ENCODE measurements at places on chromosomes 6 and 20.

DNA sequence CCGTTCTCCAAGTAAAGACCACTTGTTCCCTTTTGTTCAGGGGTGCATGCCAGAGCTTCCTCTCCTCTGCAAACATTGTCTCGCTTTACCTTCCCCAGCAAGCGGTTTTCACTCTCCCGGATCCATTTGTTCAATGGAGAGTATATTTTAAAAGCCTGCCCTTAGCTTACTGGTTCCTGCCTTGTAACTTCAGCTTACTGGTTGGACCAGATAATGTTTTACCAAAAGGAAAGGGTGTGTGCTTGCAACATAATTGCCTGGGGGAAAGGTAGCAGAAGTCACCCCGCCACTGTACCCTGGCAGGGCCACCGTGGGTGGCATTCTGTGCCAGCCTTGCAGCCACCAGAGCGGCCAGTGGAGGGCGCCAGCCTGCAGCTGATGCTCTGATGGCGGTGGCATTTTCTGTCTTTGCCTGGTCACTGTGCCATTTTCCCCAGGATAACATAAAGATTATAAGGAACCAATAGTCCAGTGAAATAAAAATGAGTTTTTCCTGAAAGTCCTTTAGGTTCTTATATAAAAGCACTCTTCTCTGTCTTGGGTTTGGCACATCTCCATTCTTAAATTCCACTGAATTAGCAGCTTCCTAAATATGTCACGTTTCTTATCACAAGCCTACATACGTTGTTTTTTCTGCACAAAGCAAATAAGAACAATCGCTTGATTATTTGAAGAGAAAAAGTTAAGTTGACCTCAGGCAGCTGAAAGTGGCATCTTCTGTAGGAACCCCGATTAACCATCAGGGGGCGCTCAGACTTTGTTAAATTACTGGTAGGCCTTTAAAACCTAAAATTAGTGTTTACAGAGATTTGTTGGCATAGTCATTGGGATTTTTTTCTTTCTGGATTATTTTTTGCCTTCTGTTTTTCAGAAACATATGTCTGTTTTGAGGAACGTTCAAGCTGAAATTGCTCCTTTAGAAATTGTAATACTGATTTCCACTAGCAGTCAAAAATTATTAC is 67.4 kb upstream of the XRN2 start:
- peak; percentile 92 for DNase-seq

- DNase-seq: peak; percentile 47
Observed at GRCh38 chr6:97282238-97282725, 734 bp downstream of the MMS22L start.

DNA sequence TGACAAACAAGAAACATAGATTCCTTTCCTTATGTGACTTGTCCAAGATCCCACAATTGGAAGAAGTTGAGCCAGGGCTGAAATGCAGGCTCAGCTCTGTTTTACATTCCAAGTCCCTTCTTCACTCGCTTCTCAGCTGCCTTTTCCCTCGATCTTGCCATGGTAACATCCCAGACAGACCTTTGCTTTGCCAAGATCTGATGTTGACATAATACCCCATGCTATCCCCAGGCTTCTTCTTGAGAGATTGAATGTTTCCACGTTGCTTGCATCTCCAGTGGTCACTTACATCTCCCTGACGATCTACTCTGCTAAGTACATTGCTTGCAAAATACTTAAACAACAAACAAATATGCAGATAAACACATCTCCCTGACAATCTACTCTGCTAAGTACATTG is 63.5 kb downstream of the TBXT start:
- DNase-seq: no peak

GRCh38 chr6:131972741-131973140 is 21.6 kb upstream of the CCN2 start:
- DNase-seq: no peak

- no peak for DNase-seq
Observed at GRCh38 chr6:82076916-82077315, 170.6 kb downstream of the IBTK start.

DNA sequence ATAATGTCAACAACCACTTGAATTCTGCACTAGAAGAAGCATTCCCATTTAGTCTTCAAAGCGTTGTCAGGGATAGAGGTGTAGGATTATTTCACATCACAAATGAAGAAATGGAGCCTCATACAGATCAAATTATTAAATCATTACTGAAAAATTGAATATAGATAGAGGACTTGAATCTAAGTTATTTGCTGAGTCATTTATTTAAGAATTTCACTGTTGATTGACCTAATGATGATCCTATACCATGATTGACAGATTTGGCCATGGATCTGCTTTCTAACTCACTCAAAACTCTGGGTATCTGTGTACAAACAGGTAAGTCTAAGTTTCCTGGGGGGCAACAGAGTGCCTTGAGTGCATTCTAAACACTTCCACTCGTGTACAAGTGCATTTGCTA is 215.9 kb downstream of the BTBD3 start:
- DNase-seq: no peak

DNA sequence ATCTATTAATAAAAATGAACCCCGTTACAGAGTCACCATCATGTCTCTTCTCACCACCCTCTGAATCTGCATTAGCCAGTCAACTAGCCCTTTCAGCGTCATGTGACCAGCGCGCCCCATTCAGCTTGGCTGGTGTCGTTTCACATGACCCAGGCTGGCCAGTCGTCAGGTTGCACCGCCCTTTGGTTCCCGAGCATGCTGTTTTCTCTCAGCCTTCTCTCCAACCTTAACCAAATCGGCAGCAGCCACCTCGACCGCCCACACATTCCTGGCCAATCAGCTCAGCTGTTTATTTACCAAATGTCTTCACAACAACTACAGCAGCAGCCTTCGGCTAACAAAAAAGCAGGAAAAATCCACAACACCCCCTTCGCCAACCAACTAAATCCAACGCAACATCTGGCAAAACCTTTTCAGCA is 5.6 kb downstream of the SRSF3 start:
- no peak for DNase-seq

DNA sequence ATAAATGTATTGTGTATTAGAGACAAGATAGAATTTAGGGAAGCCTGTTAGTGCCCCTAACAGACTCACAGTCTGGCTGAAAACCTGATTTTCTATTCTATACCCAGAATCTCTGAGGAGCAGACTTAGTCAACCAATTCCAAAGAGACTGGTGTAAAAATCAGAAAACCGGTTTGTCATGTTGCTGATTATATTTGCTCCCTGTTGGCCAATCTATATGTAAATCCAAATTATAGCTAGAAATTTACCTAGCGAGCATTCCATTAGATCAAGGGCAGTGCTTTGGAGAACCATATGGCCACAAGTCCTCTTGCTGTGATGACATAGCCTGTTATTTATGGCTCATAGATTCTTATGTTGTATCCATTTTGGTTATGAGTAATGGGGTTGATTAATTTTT is 4.8 kb downstream of the NFYA start:
- DNase-seq: no peak

GRCh38 chr6:37169496-37170272 is at the start of gene PIM1:
TSS of gene PIM1 (plus strand) at chr6:37170152. CDS start at chr6:37170576, 424 bp downstream.
- peak; percentile 96 for DNase-seq

DNA sequence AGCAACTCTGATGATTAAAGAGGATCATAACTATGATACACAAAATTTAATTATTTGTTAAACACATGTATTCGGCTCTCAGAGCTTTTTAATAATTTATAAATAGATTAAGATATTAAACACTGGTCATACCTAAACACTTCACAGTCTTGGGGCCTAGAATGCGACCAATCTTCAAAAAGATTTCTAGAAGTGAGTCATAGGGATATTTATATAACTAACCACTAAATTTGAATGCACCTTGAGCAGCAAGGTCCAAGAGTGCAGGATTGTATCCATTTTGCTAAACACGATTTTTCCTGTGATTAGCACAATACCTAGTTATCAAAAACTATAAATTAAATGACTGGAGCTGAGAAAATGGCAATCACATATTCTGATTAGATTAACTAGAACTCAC is 709.3 kb downstream of the EPHA7 start:
- DNase-seq: no peak

DNA sequence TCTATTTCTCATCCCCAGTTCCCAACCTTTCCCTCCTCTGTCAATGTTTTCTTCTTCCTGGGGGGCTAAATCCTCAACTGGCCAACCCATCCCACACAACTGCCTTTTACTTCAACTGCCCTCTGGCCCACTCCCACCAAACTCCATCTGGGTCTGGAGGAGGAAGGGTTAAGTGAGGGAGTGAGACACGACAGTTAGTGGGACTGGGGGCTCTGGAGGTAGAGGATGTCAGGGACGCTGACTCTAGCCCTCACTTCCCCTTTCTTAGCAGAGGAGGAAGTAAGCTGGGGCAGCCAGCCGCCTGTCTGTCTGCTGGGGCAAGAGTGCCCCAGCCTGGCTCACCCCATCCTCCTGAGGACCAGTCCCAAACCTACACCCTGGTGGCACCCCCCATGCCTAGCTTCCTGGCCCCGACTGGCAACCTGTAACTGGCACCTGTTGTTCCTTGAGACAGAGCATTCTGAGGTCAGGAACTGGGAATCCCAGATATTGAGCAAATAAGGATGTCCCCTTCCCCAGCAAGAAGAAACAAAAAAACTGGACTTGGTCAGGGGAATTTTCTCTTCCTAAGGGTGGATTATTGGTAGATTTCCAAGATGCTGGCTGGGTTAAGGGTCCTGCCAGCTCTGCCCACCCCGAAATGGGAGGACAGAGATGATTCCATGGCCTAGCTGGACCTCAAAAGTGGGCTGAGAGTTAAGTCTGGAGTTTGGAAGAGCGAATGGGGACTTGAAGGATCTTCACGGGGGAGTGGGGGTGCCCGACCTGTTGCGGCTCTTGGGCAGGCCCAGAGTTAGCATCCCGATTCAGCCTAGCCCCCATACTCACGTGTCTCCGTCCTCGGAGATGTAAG is 971 bp downstream of the NFKBIE start:
- DNase-seq: peak; percentile 60

- DNase-seq: no peak
Observed at GRCh38 chr6:53924277-53924676, 129.5 kb downstream of the LRRC1 start.

- no peak for DNase-seq
Observed at GRCh38 chr6:69988458-69989126, 122.2 kb downstream of the COL19A1 start.

GRCh38 chr6:101086473-101086872 is 205.3 kb upstream of the ASCC3 start:
- DNase-seq: no peak

- peak; percentile 62 for DNase-seq
Observed at GRCh38 chr6:18022398-18023231, 35.2 kb upstream of the KIF13A start.

GRCh38 chr6:111011360-111012142 is 29.7 kb downstream of the RPF2 start:
- DNase-seq: peak; percentile 82

GRCh38 chr6:5729813-5730517 is 276.8 kb downstream of the NRN1 start:
- no peak for DNase-seq

GRCh38 chr6:14645841-14646240 is 528.3 kb downstream of the CD83 start:
- no peak for DNase-seq

- DNase-seq: no peak
Observed at GRCh38 chr6:99789767-99790166, 183.1 kb downstream of the PRDM13 start.

DNA sequence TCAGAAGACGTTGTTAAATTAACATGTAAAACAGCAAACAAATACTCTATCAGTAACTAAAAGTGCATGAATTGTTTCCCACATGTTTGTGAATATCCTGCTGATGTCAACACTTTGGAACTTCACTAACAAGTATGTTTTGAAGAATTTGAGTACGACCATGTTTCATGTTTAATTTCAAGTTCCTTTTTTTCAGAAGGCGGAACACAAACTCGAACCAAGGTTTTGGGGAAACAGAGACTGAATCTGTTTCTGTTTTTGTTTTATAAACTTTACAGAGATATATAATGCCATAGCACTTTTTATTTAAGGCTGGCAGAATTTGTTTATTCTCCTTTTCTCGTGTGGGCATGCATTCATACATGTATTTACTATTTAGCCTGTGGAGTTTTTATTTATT is 509.3 kb upstream of the CITED2 start:
- DNase-seq: peak; percentile 45

GRCh38 chr20:32980131-32980941 is 23.9 kb downstream of the SUN5 start:
- DNase-seq: peak; percentile 92

DNA sequence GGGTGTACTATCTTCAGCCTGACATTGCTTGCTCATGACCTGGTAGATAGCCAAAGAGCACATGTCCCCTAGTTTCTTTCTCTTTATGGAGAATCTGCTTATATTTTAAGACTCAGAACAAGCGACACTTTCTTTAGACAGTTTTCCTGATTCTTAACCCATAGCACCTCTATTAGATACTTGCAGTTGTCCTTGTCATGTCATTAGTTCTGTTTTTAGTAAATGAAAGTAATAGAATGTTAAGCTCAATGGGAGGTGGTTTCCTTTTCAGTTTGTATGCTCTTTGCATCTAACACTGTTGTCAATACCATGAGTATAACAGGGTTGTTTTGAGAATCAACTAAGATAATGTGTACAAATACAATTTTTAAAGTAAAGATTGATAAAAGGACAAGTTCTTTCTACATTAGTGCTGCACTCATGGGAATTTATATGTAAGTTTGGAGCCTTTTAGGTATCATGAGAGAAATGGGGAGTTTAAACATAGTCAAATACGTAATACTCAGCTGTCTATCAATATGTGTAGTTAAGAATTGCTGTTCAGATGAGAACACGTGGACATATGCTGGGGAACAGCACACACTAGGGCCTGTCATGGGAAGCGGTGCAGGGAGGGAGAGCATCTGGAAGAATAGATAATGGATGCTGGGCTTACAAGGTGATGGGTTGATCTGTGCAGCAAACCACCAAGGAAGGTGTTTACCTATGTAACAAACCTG is 124.3 kb downstream of the GRM1 start:
- no peak for DNase-seq

GRCh38 chr6:46098678-46099077 is 31.1 kb upstream of the ENPP4 start:
- DNase-seq: peak; percentile 94

DNA sequence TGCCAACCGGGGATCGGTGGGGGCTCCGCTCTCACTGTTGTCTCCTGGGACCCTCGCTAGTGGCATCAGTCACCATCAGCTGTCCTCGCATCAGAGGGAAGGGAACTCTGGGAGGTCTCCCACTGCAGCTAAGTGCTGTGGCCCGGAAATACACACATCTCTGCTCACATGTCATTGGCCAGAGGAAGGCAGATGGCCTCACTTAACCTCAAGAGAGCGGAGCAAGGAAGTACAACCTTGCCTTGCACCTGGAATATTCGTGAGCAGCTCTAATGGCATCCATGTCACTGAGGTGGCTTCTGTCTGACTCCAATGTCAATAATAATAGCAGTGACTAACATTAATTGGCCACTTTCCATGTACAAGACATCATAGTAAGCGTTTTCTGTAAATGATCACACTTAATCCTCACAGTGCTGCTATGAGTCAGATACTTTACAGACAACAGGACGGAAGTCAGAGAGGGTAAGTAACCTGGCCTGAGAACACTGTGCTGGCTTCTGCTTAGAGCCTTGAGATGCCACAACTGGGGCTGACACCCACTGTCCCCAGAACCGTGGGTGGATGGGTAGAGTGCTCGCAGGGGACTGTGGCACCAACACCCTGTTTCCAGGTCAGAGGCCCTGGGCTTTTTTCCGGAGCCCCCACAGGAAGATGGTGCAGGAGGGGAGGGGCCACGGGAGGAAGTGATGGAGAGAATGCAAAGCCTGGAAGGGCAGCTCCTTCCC is 6.0 kb downstream of the LHFPL5 start:
- no peak for DNase-seq

- no peak for DNase-seq
Observed at GRCh38 chr20:38165089-38165965, at the start of gene TGM2. TSS of gene TGM2 (minus strand) at chr20:38165270. CDS start at chr20:38165198, 72 bp downstream.

All from pons (tissue), 1 donor.